ENCODE measurements at places on chromosomes 3 and 15.

DNA sequence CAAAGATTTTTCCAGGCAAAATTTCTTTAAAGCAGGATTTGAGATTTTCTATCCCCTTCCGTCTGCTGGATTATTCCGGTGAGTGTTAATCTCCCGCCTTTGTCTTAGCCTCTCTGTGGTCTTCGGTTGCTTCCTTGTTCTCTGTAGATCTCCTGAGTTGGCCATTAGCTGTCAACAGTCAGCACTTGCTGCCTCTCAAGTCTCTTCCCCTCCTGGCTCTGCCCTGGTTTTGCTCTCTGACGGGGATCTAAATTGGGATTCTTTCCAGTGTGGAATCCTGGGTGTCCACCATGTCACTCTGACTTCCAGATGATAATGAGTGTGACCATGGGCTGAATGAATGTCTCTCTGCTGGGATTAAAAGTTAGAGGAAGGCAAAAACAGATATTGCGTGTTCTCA, 121.5 kb downstream of the IGF1R start:
- DNase-seq, result no peak

GRCh38 chr3:70272798-70273197, 39.6 kb downstream of the MDFIC2 start:
- DNase-seq, result no peak

- DNase-seq, result no peak
These were observed 517.4 kb downstream of the TUSC7 start for GRCh38 chr3:117226932-117227331.

DNA sequence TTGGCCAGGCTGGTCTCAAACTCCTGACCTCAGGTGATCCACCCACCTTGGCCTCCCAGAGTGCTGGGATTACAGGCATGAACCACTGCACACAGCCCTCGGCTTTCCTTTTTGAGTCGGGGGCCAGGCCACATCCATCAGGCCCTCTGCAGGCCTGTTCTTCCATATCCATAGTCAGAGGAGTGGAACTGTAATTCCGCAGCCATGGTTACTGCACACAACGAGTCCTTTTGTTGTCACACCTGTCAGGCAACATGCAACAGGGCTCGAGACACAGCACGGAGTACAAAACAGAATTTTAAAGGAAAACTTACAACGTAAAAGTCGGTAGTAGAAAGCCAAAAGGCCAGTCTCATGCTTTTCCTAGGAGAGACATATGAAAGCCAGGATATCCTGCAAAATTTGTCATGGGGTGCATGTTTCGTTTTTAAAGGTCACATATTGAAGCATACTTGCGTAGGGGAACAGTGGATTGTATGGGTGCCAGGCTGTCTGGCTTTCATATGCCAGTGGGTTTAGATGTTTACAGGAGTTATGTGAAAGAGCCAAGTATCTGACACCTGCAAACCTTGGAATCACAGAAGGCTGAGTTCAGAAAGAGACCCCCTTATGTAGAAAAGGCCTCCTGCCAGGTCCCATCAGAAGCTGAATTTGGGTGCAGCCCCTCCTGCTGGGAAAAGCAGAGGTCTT, 63.2 kb upstream of the LPP start:
- DNase-seq, result no peak

DNA sequence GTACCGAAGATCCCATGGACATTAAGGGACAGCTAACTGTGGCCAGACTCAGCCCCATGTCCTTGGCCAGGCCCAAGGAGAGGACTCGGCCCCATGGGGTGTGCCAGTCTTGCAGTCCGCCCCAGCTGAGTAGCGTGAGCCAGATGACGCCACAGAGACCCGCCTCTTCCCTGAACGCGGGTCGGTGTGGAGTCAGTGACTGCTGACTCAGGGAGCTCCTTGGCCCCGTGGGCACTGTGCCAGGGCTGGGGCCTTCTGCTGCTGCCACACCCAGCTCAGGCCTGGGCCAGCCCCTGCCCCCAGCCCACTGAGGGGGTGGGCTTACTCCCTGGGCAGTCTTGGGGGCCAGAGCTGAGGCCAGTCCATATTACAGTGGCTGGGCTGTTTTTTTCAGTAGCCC, 52.8 kb downstream of the PLXNA1 start:
- DNase-seq, result no peak

- no peak for DNase-seq
These were observed 1.3 kb upstream of the PPP4R2 start for GRCh38 chr3:72995337-72995736.

DNA sequence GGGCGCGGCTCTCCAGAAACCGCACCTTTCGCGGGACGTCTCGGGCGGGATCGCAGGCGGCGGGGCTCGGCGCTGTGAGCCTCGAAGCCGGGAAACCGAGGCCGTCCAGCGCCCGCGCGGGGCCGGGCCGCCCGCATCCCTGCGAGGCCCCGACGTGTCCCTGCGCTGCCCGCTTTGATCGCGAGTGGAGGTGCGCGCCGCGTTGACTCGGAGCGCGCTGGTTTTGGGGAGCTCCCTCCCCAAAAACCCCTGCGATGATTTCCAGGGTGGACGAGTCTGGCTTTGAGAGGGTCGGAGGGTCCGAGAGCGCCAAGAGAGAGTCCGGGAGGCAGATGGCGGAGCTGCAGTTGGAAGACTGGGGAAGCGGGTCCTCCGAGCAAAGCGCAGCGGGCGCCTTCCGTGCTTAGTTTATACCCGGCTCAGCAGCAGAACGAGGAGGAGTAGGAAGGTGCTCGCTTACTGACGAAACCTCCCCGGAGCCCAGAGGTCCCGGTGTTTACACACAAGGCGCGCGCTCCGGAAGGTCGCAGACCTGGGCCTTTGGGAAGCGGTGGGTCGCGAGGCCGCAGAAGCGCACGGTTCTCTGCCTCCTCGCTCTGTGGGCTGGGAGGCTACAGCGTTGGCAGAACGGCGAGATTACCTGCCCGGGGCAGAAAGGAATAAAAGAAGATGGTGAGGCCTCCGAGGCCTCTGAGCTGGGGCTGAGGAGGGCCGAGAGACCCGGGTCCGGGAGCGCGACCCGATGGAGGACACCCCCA, 687 bp downstream of the ALDH1A3 start:
- no peak for DNase-seq

- DNase-seq, result no peak
These were observed 47.8 kb downstream of the IQGAP1 start for GRCh38 chr15:90435652-90436337.

- DNase-seq, result no peak
These were observed 1353.5 kb downstream of the ROBO1 start for GRCh38 chr3:78414261-78414660.

- no peak for DNase-seq
These were observed 34.7 kb upstream of the PYDC2 start for GRCh38 chr3:191426311-191426710.

DNA sequence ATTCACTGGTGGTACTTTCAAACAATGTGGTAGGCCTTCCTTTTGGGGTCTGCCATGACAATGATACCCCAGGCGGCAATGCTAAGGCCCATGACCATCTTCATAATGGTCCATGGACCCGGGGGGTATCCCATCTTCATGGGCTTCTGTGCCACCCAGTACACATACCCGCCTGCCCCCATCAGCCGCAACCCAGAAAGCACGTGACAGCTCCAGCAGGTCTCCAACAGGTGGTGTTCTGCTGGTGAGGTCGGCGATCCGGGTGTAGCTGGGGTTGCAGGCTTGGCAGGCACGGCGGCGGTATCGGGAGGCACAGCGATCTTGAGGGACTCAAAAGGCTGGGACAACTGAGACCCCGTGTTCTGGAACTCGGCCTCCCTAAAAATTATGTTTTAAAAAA, 214.5 kb downstream of the SNRPN start:
- DNase-seq, result no peak

DNA sequence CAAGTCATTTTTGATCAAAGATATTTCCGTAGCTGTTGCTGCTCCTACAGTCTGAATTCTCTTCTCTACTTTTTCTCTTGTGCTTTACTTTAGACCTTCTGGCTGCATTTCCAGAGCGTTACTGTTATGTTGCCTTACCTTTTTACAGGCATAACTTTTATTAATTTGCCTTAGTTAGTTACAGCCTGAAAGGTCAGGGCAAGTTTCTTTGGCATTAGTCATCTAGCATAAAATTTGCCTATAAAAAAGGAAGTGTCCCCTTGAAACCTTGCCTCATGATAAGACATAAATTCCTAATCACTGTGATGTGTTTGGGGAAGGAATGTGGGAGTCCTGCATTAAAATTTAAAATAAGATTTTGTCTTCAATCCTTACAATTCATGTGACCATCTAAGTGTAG, 618.5 kb downstream of the NR2F2 start:
- DNase-seq, result no peak

GRCh38 chr3:136802481-136802996, 16.4 kb upstream of the SLC35G2 start:
- DNase-seq, result no peak

GRCh38 chr15:95857124-95857757, 473.3 kb upstream of the NR2F2 start:
- no peak for DNase-seq

GRCh38 chr3:59212128-59212779, 162.4 kb upstream of the CFAP20DC start:
- peak; percentile 35 for DNase-seq

- no peak for DNase-seq
These were observed 78.8 kb downstream of the MCF2L2 start for GRCh38 chr3:183349421-183350157.

GRCh38 chr3:179503640-179504039, 52.4 kb upstream of the GNB4 start:
- DNase-seq, result no peak

GRCh38 chr3:34891941-34892340, 747.4 kb upstream of the ARPP21 start:
- DNase-seq, result no peak

DNA sequence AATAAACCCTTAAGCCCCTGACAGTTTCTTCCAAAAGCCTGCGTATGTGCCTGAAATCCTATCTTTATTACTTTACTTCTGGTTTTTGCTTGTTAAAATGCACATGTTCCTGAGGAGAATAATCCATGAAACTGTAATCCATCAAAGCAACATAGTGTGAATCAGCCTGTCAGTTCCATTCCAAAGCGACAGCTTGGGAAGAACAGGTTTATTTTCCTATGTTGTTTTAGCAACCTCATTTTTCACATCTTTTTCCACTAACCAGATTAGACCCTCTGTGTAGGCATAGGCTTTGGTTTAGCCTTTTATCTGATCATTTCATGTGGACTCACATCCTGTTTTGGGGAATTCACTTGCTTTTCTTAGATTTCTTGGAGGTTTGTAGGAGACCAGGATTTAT, 988.0 kb downstream of the SQOR start:
- DNase-seq, result no peak

- DNase-seq, result no peak
These were observed 84.6 kb downstream of the ITPR1 start for GRCh38 chr3:4577721-4578120.

GRCh38 chr3:15754047-15754446, 43.7 kb downstream of the ANKRD28 start:
- no peak for DNase-seq

DNA sequence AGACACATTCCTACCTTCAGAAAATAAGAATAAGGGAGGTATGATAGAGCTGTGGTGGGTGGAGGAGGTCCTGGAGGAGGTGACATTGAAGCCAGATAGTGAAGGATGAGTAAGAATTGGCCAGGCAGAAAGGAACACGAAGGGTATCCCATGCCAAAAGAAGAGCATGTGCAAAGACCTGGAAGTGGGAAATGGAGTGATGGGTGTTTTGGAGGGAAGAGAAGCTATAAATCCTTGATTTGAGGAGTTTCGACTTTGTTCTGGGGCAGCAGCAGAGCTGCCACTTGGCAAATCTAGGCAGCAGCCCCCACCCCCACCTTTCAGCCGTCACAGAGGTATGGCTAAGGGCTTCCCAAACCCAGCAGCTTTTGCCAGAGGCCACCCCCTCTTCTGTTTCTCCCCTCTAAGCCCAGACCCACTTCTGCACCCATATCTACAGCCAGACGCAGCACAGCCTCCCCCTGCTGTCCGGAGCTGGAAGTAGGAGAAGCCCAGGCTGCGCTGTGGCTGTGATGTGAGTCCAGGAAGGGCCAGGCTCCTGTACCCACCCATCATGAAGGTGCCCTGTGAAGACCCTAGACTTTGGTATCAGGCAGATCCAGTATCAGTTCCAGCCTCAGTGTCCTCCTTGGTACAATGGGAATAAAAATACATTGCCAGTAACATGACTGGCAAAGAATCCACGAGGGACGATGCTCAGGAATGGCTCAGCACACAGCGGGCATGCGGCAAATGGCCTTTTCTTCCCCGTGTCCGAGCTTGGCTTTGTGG, 188.7 kb upstream of the LINGO1 start:
- DNase-seq, result peak; percentile 34

DNA sequence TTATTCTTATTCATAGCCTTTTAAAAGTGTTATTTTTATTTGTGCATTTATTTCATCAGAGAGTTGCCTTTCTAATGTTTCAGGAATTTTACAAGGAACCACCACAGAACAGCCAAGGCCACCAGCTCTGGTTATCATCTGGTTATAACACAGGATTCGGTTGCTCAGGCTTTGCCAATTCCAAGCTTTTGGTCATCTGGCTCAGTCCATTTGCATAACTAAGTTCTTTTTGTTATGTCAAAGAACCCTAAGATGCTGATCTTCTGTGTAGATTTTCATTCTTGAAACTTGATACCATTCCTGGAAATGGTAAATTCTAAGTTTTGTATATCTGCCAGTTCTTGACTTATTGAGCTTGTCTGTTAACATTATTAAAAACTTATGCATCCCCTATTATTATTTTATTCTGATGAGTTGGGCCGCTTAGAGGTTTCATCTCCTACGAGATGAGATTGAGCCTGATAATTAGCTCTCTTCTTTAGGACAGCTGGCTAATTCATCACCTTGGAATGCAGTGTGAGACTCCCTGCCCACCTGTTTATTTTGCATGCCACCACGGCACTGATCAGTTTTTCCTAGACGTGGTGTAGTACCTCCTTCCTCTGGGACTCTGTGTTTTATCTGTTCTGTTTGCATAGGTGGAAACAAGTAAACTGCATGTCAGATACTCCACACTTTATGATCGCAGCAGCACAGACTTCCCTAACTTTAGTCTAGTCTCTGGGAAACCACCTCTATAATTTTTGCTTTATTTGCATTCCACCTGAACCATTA, 264.8 kb downstream of the SLCO3A1 start:
- DNase-seq, result no peak

- DNase-seq, result no peak
These were observed 32.4 kb downstream of the LRRC28 start for GRCh38 chr15:99283717-99284116.

GRCh38 chr15:63560741-63561448, 36.3 kb upstream of the FBXL22 start:
- no peak for DNase-seq

DNA sequence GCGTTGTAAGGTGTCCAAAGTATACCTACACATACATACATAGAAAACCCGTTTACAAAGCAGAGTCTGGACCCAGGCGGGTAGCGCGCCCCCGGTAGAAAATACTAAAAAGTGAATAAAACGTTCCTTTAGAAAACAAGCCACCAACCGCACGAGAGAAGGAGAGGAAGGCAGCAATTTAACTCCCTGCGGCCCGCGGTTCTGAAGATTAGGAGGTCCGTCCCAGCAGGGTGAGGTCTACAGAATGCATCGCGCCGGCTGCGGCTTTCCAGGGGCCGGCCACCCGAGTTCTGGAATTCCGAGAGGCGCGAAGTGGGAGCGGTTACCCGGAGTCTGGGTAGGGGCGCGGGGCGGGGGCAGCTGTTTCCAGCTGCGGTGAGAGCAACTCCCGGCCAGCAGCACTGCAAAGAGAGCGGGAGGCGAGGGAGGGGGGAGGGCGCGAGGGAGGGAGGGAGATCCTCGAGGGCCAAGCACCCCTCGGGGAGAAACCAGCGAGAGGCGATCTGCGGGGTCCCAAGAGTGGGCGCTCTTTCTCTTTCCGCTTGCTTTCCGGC, 318.6 kb downstream of the FGF12 start:
- no peak for DNase-seq

All from forelimb muscle (tissue), 1 donor.